Fibroblast of skin of left biceps (primary cell): ENCODE measurements at places on chromosomes 5 and 9.

- no peak for DNase-seq
Observed at GRCh38 chr5:112919972-112920371, 2.1 kb downstream of the REEP5 start.

DNA sequence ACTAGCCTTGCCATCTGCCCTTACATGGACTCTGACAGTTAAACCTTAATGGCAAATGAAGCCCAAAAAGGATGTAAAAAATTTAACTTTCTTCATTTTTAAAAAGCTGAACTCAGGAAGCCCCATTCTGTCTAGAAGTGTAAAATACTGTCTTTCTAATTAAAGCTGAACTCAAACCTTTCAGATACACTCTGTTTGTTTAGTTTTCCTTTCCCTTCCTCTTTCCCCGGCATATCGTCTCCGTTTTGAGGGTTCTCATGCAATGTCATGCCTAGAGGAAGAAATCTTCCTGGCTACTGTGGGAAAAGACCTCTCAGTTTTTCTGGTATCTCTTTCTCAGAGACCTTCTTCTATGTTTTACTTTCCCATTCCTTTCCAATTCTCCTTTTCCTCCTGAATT, 841.5 kb downstream of the DTWD2 start:
- no peak for DNase-seq

GRCh38 chr9:8857926-8858595, 1058.5 kb upstream of the DMAC1 start:
- no peak for DNase-seq

DNA sequence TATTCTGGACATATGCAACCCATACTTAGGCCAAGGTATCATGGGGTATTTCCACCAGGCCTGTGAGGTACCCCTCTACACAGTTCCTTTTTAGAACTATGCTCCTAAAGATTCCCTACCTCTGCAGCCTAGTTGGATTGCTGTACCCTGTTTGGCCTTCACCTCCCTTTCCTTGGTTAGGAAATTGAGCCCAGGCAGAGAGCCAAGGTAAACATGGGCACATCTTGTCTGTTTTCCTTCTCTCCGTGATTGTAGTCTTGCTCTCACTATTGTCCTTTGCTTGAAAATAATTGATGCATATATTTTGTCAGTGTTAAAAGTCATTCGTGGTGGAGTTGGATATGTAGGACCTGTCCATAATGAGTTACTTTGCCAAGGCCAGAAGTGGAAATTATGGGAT, 26.7 kb downstream of the BDP1 start:
- DNase-seq: no peak

- no peak for DNase-seq
Observed at GRCh38 chr9:97985058-97985861, 2.1 kb downstream of the ANP32B start.

GRCh38 chr5:84779186-84779585, 394.5 kb upstream of the EDIL3 start:
- DNase-seq: peak; percentile 8

- peak; percentile 7 for DNase-seq
Observed at GRCh38 chr5:157253547-157253946, 12.4 kb upstream of the CYFIP2 start.

- DNase-seq: no peak
Observed at GRCh38 chr5:96470785-96471184, 37.7 kb upstream of the PCSK1 start.

DNA sequence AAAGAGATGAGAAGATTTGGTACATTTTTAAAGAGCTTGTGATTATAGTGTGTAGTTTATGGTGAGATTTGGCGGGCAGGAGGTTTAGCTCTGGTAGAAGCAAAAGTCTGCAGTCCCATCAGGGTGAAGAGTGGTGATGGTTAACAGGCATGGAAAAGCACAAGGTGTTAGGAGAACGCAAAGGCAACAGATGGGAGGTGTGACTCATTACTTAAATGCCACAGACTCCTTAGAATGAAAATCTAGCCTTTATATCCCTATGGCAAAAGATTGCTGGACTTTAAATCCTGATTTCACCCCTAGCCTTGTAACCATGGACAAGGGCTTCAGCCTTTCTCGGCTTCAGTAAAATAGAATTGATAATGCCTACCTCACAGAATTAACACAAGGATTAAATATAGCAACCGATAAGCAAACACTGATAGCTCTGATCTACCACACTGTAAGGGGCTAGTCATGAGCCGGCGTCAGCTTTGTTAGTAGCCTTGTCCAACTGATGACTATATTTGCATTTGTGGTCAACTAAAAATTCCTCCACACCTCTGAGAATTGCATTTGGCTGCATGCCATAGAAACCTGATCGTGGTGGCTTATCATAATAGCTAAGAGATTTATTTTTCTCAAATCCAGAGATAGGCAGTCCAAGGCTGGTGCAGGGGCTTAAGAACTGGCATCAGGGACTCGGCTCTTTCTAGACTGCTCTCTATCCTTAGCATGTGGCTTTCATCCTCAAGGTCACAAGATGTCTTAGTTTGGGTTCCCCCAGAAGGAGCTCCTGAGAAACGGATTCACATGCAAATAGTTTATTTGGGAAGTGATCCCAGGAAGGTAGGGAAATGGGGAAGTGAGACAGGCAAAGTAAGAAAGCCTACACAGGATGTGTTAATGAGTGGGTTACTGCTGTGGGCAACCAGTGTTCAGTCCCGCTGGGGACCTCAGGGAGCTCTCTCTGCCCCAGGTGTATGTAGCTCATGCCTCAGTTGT, 19.6 kb downstream of the MFAP3 start:
- no peak for DNase-seq

- no peak for DNase-seq
Observed at GRCh38 chr5:43543434-43543833, 13.4 kb downstream of the PAIP1 start.

DNA sequence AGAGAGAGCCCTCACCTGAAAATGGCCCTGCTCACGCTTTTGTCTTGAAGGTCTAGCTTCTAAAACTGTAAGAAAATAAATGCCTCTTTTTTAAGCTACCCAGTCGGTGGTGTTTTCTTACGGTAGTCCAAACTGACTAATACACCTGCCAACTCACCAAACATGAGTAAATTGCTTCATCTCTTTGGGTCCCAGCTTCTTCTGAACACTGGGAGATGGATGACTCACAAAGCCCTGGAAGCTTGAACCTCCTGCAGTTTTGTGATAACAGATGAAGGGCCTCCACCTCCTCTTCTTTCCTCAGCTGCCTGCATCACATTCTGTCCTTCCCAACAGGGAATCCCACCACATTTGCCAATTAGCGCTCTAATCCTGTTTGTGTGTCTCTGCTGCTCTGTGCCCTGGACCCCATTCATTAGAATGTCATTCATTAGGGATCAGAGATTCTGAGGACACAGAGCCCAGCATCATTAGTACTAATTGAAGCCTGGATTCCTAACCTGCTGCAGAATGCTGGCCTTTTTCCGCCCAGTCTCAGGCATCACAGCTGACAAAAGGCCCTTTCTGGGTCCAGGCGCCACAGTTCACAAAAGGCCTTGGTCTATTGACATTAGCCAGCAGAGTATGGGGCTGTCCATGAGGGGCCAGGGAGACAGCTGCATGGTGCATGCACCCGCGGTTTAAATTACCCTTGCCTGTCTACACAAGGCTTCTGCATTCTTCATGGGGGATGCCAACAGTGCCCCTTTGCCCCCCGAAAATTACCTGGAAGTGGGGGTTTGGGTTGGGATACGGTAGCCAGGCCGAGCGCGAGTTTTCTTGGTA, 349.3 kb downstream of the SEMA5A start:
- no peak for DNase-seq

DNA sequence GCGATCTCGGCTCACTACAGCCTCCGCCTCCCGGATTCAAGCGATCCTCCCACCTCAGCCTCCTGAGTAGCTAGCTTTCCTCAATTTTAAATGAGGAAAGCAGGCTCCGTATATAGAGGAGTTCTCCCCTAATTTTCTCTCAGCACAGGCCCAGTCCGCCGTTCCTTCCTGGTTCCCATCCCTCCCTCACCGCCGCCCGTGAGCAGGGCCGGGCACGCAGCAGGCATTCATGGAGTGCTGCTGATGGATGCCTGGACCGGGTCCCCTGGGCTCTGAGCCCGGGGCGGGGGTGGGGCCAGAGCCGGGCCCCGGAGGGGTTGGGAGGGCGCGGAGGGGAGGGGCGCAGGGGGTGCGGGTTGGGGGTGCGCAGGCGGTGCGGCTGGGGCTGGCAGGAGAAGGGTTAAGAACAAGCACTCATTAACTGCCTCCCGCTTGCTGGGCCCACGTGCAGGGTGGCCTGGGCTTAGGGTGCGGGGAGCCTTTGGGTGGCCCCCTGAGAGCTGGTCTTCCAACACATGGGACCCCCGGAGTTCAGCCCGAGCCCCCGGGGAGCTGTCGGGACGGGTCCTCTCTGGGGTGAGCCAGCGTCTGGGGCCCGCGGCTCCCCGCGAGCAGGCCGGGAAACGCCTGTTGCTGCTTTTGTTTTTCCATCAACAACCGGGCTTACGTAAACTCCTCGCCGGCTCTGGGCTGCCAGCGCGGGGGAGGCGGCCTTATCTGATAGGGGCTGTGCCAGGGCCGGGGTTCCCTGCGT, 33.7 kb downstream of the LHX2 start:
- DNase-seq: no peak

DNA sequence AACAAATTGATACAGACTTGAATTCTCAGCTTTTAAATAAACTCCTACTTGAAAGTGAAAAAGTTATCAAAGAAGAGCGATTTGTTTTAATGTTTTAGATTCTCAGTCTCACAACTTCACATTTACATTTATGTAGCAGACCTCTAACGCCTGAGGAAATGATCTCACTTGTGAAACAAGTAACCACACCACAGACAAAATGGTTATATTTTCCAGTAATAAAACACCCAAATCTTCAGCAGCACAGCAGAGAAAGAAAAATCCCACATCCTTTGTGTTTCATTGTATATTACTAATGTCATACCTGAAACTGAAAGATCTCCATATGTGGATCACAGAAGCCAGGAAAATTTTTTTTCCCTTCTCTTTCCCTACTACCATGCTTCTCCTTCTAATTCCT, 29.8 kb upstream of the GZMA start:
- no peak for DNase-seq

DNA sequence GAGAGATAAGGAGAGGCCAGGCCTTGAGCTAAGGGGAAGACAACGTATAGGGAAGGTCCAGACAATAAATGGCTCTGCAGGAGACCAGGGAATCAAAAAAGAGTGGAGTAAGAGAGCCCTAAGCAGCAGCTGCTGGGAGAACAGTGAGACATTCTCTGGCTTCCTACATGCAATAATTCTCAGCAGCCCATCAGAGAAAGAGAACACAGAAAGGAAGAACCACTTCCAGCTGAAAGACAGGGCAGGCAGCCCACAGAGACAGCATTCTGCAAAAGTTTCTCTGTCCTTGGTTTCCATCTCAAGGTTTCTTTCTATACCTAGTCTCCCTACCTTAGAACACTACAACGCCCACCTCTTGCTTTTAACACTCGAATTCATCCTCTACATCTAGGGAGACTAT, 189.9 kb downstream of the DEPDC1B start:
- no peak for DNase-seq

- no peak for DNase-seq
Observed at GRCh38 chr5:161274951-161275350, 271.6 kb downstream of the GABRB2 start.

DNA sequence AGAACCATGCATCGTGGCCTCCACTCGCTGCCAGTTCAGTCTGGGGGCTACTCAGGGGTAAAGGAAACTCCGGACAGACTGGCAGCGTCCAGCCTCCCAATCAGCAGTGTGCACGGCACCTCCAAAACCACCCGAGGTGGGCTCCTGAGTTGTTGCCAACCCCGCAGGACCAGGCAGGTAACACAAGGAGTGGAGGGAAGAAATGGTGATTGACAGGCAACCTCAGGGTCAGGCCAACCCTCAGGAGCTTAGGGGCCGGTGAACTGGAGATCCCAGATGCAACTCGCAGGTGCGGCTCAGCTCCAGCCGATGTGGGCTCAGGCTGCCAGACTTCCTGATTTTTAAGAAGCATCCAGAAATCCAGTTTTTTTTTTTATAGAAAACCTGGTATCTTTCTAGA, 37.3 kb upstream of the AKNA start:
- no peak for DNase-seq

GRCh38 chr5:59358005-59358861, 535.3 kb downstream of the PDE4D start:
- no peak for DNase-seq

GRCh38 chr9:130296783-130297055, 31.2 kb downstream of the HMCN2 start:
- DNase-seq: no peak

DNA sequence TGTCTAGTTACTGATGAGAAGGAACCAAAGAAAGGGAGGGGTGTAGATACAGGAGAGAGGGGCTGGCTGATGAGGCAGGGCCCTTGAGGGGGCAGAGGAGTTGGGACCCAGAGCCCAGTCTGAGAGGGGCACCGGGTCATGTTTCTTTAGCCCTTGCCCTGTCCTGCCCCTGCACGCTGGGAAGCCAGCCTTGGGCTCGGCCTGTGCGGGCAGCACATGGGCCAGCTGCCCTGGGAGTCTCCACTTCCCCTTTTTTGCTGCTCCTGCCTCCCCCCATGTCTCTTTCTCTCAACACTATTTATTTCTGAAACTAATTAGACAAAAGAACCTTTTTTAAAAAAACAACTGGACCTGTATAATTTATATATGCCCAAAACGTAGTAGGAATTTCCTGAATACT, 20.5 kb downstream of the MVB12B start:
- no peak for DNase-seq

DNA sequence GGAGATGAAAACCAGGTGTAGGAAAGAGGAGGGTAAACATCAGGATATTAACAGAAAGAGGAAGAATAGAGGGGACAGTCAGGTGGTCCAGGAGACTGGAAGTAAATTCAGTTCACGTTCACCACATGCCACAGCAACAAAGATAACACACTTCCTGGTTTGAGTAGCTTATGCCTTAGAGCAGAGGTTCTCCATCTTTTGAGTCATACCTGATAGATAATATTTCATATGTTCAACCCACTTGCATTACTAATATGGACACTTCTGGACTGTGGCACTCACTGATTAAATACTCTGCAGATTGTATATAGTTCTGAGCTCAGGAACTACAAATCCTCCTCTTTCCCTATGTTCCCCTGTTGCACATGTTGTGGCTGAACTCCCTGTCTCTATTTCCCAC, 179.9 kb upstream of the NR3C1 start:
- no peak for DNase-seq

GRCh38 chr9:71760901-71761300, 7.4 kb downstream of the CEMIP2 start:
- no peak for DNase-seq
